B cell (primary cell): ENCODE measurements at places on chromosomes 16 and 17.
A peak's percentile ranks its signal among the peaks of the same experiment; 100 is the strongest.

DNA sequence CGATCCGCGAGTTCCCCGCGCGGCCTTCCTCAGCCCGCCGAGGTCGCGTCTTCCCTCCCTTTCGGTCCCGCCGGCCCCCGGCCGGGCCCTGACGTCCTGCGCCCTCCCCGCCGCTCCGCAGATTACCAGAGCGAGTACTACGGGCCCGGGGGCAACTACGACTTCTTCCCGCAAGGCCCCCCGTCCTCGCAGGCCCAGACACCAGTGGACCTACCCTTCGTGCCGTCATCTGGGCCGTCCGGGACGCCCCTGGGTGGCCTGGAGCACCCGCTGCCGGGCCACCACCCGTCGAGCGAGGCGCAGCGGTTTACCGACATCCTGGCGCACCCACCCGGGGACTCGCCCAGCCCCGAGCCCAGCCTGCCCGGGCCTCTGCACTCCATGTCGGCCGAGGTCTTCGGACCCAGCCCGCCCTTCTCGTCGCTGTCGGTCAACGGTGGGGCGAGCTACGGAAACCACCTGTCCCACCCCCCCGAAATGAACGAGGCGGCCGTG is 5.4 kb downstream of the LHX1 start:
- no peak overlapping the region for H3K4me3 ChIP-seq
- DNase-seq, result peak; percentile 51
- no peaks in the 10 kb centered on the region for H3K36me3 ChIP-seq
- no peak overlapping the region for H3K27ac ChIP-seq

GRCh38 chr16:81798311-81799137 is 19.4 kb downstream of the PLCG2 start:
- no peak overlapping the region for H3K4me3 ChIP-seq
- peak overlapping the region; percentile 97 for H3K27ac ChIP-seq
- H3K4me1 ChIP-seq, result peaks cover 90% of the 10 kb centered on the region
- DNase-seq, result peak; percentile 87

DNA sequence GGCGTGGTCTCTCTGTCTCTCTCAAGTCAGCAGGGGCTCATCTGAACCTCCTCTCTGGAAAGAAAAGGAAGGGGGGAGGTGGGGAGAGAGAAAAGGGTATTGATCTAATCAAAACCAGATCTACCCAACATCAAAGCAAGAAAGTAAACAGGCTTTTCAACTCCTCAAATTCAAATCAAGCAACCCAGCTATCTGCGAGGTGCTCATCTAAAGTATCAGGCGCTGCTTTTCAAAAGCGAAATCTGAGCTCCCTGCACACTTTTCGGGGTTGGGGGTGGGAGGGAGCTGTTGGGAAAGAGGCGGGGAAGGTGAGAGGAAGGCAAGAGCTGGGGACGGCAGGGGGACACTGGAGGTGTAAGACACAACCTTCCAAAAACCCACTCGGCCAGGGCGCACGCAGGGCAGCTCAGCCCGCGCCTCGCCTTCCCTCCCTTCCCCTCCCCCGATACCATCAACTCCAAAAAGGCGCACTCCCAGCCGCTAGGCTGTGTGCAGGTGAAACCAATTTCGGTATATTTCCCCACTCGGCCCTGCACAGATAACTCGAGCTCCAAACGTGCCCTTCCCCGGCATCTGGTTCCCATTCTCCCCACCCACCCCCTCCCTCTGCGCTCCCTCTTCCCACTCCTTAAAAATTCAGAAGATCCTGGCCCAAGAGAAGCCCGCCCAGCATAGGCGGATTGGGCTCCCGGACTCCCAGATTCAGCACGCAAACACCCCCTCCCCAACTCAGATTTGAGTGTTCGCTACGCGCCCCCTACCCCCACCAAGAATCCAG is 2.6 kb downstream of the AXIN2 start:
- no peak overlapping the region for H3K27ac ChIP-seq
- H3K36me3 ChIP-seq, result no peaks in the 10 kb centered on the region
- peaks cover 16% of the 10 kb centered on the region for H3K4me1 ChIP-seq
- H3K27me3 ChIP-seq, result peaks cover 4% of the 10 kb centered on the region
- no peak overlapping the region for H3K4me3 ChIP-seq

DNA sequence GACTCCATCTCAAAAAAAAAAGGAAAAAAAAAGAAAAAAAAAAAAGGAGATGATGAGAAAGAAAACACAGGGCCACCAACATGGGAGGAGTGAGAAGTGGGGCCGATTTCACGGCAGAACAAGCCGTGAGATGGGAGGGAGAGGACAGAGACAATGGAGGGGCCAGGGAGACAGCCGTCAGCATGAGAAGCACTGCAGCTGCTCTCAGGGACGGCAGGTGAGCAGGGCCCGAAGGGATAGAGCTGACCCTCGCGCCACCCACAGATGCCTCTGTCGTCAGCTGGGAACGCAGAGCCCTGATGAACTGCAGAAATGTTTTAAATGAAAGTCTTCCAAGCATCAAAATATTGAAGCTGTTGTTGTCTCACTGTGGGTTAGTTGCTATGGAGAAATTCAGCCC is 20.3 kb downstream of the PITPNM3 start:
- no peaks in the 10 kb centered on the region for H3K4me1 ChIP-seq
- H3K36me3 ChIP-seq, result no peaks in the 10 kb centered on the region
- no peaks in the 10 kb centered on the region for H3K27me3 ChIP-seq
